ENCODE measurements at places on chromosomes 3 and 15.

- DNase-seq, result no peak
Measured at GRCh38 chr3:66986406-66986805, 11.7 kb upstream of the KBTBD8 start.

DNA sequence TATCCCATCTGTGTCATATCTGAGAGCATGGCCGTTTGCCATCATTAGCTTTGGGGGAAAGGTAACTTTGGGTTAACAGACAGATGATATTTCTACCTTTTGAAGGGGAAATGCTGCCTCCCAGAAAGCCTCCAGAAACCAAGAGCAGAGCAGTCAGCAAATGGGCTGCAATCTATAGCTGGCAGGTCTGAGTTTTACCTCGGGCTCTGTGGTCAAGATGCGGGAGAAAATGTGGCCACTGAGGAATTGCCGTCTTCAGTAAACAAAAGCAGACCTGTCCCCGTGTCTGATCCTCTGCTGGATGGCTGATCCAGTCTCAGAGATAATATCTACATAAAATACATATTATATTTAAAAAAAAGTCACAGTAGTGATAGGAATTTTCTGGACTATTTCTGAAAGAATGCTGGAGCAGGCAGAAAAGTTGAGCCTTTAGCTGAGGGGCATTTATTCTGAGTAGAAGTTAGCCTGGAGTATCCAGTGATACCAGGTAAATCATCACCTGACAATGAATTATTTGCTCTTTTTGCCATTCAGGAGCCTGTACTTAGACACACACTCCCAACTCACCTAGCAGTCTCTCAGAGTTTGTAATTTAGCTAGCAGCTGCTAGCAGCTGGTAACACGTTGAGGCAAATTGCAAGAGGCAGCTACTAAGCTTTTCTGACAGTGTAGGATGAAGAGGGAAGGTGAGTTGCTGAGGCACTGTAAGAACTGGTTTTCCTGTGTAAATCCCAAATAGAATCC lies 285.3 kb upstream of the RARB start:
- no peak for DNase-seq

- no peak for DNase-seq
Measured at GRCh38 chr3:13233487-13234485, 160.6 kb upstream of the IQSEC1 start.

DNA sequence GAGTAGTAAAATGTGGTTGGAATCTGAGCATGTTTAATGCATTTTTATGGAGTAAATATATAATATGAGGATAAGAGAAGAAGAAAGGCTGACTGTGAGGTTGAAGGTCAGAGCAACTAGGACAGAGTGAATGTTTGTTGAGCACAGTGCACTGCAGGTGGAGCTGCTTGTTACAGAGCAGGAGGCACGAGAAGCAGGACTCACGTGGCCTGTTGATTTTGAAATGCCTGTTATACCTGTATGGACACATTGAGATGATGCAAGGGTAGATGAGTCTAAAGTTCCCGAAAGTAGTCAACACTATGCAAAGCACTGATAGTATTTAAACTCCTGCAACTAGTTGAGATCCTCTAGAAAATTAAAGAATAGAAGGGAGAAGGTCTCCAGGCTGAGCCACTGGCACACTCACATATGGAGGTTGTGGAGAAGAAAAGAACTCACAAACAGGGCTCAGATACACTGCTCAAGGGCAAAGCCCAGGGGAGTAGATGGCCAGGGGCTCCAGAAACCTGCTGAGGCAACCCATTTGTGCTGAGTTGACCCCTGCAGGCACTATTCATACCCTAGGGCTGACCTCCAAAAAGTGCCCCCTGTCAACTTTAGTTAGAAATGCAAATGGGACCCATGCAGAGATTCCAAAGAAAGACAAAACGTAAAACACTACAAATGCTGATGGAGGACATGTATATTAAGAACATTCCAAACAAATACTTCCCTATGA lies 541.5 kb downstream of the GABRG3 start:
- no peak for DNase-seq

GRCh38 chr15:83775738-83776137 lies 121.8 kb downstream of the ADAMTSL3 start:
- no peak for DNase-seq

DNA sequence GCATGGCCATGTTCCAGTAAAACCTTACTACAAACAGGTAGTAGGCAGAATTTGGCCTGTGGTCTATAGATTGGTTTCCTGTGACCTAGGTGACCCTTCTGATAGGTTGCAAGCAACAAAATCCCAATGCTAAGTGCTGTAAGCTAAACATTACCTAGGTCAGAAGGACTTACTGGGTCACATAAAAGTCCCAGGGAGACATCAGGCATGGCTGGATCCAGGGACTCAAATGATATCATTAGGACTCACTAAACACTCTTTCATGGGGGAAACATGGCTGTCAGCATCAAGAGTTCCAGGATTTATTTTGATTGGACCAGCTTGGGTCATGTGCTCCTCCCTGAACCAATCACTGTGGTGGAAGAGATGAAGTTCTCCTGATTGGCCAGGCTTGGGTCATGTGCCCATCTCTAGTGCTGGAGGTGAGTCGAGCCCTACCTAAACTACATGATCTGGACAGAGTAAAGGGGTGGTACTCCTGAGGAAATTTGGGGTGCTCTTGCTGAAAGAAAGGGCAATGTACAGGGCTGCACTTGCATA lies 16.8 kb upstream of the SLC6A1 start:
- DNase-seq, result no peak

- no peak for DNase-seq
Measured at GRCh38 chr3:65660000-65660598, 378.6 kb downstream of the MAGI1 start.

GRCh38 chr15:76809412-76810103 lies 95.6 kb downstream of the SCAPER start:
- no peak for DNase-seq

GRCh38 chr3:23385327-23385726 lies 182.2 kb downstream of the UBE2E2 start:
- no peak for DNase-seq

DNA sequence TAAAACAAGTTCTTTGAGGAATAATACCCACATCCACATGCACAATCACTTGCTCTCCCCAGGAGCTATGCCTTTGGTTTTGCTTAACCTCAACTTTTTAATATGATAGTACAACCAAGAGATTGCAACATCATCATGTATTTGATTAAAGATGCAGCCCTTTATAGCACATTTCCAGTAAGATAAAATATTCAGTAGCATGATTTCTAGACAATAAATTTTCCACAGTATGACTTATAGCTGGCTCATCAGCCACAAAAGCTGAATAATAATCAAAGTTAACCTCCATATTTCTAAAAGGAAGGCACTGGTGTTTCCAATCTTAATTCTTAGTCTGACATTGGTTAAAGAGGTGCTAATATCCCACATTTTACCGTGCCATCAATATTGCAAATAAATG lies 622.5 kb downstream of the TBL1XR1 start:
- DNase-seq, result no peak

DNA sequence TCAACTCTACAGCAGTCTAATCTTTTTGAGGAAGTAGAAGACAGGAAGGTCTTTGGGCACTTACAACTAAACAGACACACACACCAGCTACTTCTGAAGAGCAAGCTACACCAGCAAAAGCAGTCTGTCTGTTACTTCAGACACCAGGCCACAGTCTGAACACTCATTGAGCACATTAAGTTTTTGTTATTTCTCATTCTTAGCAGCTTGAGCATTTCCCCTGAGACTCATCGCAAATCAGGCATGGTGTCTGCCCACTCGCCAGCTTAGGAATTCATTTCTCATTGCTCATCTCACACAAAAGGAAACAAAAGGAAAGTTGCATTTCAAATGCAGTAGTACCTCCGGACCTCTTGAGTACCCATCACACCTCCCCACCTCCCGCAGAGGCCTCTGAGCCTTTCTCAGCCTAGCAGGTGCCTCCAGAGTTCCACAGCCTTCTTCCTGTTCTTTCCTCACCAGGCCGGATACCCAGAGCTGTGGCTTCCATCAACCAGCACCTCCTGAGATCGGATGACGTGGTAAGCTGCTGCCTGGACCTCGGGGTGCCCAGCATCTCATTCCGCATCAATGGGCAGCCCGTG lies 302.0 kb downstream of the RYR3 start:
- no peak for DNase-seq

DNA sequence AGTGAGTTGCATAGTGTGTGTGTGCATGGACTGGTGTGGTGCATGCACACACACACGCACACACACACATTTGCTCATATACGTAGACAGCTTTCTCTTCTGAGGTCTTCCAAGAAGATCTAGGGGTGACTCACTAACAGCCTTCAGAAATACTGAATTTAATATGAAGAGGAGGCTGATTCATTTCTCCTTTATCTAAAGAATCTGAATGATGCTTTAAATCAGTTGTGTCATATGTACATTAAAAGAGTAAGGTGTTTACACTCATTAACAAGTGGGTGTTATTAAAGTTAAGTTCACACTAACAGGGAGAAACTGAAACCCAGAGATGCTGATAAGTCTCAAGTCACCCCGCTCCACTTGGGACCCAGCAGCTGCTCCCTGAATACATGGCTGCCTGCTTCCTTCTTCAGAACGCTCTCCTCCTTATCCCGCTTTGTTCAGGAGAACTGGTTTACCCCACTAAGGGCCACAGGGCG lies 22.0 kb downstream of the TMPRSS7 start:
- DNase-seq, result no peak

- no peak for DNase-seq
Measured at GRCh38 chr15:69973102-69973714, 124.5 kb downstream of the TLE3 start.

DNA sequence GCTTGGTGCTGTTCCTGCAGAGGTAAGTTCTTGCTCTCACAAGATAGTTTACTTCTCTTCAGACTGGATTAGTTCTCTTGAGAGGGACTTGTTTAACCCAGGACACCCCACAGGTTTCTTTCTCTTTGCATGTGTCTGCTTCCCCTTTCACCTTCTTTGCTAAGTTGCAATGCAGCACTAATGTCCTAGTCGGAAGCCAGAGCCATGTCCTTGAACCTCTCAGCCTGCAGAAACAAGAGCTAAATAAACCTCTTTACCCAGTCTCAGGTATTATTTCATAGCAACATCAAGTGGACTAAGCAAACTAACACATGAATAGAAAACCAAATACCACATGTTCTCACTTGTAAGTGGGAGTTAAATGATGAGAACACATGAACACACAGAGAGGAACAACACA lies 915.2 kb downstream of the NSUN3 start:
- DNase-seq, result no peak

DNA sequence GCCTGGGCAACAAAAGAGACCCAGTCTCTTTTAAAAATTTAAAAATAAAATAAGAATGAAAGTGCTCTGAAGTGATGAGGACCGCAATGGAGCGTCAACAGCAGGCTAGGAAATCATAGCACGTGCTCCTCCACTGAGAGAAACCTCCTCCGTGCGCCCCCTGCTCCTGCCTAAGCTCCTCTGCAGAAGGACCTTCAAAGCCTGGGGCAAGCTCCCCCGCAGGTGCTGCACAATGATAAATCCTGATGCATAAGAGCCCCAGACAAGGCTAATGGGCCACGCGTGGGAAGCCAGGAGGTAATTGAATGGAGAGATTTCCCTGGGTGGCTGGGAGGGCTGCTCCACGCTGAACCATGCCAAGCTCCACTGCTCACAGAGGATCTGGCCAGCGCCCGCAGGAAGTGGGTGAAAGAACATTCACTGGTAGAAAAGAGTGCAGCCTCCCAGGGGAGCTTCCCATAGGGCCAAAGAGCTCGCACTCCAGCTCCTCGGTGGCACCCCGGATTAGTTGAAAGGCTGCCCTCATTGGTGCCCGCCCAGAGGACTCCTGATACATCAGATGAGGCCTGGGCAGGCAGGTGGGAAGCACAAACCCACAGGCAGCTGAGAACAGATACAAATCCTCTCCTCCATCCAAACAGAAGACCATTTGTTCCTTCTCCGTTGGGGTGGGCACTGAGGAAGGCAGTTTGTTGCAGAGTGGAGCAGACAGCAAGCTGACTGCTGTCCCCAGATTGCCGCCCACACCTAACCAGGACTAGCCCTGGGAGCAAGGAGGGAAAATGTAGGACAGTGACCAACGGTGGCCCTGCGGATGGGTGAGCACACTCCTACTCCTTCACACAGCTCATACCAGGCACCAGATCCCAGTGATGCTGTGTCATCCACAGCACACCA lies 52.5 kb downstream of the CPN2 start:
- no peak for DNase-seq

- no peak for DNase-seq
Measured at GRCh38 chr15:70658641-70659040, 104.7 kb downstream of the UACA start.
